ENCODE measurements at places on chromosomes 1 and 21.

DNA sequence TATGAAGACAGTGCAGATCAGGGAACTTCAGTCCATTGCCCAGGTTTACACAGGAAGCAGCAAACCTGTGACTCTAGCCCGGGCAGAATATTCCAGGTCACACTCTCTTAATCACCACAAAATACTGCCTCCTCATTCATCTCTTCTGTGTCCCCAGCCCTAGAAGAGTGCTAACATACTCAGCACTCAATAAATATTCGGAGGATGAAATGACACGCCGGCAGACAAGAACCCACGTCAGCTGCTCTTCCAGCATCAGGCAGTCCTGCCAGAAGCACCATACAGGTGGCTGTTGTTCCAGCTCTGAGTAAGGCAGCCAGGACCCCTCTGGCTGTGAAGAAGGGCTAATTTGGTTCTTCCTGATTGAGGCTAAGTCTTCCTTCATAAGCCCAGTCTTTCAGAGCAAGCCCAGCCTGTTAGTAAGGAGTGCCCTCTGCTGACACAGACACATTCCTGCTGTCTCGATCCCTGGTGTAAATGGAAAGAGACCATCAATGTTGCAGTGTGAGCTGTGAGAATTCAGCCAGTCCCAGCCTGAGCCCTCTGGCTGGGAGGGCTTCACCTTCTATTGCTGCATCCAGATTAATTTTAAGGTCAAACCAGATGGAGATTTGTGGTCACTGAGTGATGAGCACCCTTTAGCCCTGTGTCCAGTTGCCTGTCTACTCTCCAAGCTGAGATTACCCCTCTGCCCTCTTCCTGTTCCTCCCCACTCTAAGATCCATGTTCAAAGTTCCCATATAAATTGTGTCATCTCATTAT, 45.0 kb upstream of the KIRREL1 start:
- DNase-seq: no peak

DNA sequence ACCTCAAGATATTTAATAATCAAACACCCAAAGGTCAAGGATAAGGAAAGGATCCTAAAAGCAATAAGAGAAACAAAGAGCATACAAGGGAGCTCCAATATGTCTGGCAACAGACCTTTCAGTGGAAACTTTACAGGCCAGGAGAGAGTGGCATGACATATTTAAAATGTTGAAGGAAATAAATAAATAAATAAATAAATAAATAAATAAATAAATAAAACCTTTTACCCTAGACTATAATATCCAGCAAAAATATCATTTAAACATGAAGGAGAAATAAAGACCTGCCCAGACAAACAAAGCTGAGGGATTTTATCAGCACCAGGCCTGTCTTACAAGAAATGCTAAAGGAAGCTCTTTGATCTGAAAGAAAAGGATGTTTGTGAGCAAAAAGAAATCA, 367.8 kb upstream of the PBX1 start:
- DNase-seq: no peak

- DNase-seq: peak; percentile 41
These were observed 6.7 kb upstream of the FNDC5 start for GRCh38 chr1:32877211-32878110.

- no peak for DNase-seq
These were observed 77.7 kb downstream of the TOMM20 start for GRCh38 chr1:235050911-235051360.

- DNase-seq: no peak
These were observed 24.9 kb downstream of the UBE2U start for GRCh38 chr1:64228167-64228957.

GRCh38 chr21:36415375-36415774, 30.2 kb downstream of the CHAF1B start:
- DNase-seq: no peak

GRCh38 chr1:5907966-5908365, 84.3 kb downstream of the NPHP4 start:
- no peak for DNase-seq

GRCh38 chr1:51274676-51275075, 38.6 kb downstream of the RNF11 start:
- DNase-seq: no peak

DNA sequence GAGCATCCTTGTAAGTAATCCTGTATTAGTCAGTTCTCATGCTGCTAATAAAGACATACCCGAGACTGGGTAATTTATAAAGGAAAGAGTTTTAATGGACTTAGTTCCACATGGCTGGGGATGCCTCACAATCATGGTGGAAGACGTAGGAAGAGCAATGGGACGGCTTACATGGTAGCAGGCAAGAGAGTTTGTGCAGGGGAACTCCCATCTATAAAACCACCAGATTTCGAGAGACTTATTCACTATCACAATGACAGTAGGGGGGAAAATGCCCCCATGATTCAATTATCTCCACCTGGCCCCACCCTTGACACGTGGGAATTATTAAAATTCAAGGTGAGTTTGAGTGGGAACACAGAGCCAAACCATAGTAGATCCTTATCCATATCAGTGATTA, 124.7 kb downstream of the HIVEP3 start:
- DNase-seq: no peak

DNA sequence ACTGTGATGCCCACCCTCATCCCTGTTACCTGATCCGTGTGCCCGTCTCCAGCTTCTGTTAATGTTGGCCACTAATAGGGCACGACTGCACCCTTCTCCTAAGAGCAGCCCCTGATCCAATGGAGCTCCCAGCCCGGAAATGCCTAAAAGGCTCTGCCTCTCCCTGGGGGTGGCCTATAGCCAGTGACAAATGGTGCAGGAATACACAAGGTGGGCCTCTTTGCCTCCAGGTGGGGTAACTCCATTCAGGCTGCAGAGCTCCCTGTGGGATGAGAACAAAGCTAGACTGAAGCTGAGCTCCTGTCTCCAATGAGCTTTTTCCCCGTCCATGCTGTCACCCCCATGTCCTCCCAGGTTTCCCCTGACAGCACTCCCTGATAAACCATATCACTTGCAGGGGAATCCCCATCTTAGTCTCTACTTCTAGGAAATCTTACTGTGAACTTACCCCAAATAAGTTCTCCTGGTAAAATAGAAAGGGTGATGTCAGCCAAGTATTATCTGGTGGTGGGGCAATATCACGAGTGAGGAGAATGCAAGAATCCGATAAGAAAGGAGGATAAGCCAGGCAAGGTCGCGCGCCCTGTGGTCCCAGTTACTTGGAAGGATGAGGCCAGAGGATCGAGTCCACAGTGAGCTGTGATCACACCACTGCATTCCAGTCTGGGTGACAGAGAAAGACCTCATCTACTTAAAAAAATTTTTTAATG, 18.6 kb downstream of the S100A7A start:
- DNase-seq: no peak

- no peak for DNase-seq
These were observed 2.2 kb upstream of the PRDM2 start for GRCh38 chr1:13697738-13698137.

DNA sequence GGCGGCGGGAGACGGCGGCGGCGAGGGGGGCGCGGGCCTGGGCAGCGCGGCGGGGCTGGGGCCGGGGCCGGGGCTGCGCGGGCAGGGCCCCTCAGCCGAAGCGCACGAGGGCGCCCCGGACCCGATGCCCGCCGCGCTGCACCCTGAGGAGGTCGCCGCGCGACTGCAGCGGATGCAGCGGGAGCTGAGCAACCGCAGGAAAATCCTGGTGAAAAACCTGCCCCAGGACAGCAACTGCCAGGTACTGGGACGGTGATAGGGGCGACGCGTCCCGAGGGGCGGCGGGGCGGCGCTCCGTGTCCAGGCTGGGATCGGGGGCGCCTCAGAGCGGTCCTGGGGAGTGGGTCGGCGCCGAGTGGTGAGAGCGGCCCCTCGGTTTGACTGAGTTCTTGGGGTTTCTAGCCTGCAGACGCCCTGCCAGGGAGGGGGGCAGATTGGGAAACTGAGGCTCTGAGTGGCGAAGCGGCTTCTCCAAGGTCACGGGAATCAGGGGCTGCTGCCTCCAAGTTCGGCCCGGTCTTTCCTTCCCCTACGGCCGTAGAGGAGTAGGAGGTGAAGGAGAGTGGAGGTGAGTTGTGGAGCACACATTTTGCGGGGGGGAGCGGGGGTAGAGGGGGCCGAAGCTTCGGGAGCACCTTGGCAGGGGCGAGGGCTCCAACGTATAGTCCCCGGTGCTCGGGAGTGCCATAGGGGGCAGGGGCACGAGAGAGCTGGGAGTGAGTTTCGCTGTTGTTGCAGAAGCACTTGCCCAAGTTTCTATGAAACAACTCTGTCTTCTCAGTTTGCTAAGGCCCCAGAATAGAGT, 508 bp downstream of the RAVER2 start:
- peak; percentile 7 for DNase-seq

GRCh38 chr1:212255705-212256307, 29.4 kb upstream of the PPP2R5A start:
- no peak for DNase-seq

DNA sequence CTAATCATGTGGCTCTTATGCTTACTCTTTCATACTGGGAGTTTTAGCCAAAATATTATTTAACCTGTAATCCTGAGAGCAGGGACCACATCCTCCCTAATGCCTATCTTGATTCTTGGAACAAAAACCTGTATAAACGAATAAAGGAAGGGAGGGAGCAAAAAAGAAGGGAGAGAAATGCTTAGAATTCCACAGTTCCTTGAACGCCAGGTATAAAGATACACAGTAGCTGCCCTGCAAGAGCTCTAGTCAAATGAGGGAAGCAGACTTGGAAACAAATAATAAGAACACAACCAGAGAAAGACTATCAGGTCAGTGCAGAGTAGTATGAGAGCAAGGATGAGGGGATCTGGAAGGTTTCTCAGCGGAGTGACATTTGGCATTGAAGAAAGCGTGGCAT, 116.3 kb downstream of the SLC30A10 start:
- DNase-seq: no peak

DNA sequence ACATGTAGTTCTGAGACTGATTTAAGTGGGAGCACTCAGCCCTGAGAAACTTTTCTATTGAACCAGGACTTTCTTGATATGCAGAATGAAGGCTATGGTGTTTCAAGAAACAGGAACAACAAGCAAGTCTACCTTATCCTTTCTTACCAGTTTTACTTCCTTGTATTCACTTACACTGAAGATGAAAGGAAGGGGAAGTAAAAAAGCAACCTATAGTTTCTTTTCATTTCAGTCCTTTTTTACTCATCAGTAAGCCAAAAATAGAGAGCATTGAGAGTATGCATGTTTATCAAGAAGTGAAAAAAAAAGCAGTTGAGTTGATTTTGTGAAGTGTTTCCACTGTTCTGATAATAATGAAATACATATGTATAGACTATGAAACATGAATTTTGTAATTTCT, 1010.3 kb downstream of the AMY1C start:
- no peak for DNase-seq

All from NCI-H1694 (cell line).